ENCODE measurements at places on chromosomes 1 and 21.

- DNase-seq = no peak
Measured at GRCh38 chr1:227775841-227776240, 39.6 kb upstream of the PRSS38 start.

DNA sequence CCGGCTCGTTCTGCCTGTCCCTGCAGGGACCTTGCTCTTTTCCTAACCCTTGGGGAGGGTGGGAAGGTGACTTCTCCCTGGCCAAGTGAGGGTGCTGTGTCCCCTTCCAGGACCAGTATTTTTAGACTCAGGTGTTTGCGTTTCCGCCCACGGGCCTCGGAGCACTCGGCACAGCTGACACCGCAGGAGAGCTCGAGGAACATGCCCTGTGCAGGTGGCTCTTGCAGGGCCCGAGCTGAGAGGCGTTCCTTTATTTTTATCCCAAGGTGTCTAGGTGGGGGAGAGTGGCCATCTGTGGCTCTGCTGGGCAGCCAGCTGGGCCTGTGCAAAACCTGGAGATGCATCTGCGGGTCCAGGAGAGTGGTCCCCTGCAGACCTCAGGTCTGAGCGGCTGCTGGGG, 16.0 kb downstream of the PLCH2 start:
- DNase-seq = no peak

DNA sequence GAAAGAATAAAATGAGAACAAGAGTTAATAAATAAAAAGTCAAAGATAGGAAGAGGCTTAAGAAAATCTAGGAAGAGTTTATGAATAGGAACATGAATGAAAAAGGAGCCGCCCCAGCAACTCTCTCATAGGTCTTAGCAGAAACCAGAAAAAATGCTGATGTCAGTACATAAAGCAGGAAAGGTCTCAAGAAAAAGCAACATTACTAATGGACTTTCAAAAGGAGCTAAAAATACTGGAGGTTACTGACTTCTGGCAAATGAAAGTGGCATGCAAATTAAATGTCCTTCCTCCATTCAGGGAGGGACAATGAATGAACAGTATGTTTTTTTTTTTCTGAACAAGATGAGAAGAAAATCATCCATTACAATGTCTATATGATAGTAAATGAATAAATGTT, 387.6 kb downstream of the BRINP2 start:
- no peak for DNase-seq

DNA sequence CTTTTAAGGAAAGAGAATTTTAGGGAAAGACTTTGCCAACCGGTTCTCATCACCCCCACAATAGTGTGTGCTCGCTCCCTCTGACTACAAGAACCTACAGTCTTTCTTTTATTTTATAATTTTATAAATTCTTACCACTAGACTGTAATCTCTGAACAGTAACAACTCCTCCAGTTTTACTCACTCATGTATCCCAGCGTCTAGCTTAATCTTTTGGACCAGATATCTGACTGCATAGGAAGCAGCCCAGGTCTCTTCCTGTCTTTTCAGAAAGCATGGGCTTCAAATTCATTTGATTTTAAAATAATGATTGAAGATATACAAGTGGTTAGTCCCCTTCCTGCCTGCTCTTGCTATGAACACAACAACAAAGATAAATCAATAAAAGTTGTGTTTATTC, 19.0 kb upstream of the DUSP10 start:
- DNase-seq = no peak

GRCh38 chr1:234579967-234580366, 30.0 kb downstream of the IRF2BP2 start:
- DNase-seq = no peak

DNA sequence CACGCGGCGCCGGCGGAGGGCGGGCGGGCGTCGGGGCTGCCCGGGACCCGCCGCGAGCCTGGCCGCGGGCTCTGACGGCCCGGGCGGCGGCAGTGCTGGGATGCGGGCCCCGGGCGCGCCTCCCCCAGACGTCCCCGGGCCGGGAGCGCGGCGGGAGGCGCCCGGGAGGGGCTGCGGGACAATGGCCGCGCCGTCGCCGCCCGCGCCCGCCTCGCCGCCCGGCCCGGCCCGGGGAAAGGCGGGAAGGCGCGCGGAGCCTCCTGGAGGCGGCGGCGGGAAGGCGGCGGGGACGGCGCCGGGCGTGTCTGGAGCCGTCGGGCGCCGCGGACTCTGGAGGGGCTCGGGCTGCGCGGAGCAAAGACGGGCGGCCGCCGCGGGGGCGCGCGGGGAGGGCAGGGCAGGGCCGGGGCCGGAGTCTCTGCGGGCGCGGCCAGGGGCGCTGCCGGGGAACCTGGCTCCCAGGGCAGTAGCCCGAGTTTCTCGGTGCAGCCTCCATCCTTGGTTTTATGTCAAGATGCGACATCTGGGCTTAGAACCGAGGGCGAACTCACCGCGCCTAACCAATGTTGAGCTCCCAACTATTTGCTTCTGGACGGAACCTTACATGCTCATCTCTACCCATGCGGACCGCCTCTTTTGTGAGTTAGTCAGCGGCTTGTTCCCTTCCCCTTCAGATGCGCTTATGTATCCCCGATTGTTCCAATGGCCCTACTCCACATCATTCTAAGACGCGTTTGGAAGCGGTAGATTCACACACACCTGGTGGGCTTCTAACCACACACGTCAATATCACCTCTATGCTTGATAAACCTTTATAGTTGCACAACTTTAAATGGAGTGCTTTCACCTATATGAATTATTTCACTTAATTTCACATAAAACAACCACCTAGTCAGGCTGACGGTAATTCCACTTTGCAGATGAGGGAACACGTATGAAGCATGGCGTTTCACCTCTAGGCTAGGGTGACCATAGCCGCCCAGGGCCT, 651 bp downstream of the ZBTB8A start:
- no peak for DNase-seq

- no peak for DNase-seq
Measured at GRCh38 chr1:201259476-201260235, 23.6 kb upstream of the PKP1 start.

GRCh38 chr1:147541672-147542568, 619 bp downstream of the BCL9 start:
- DNase-seq = no peak

- no peak for DNase-seq
Measured at GRCh38 chr1:153612755-153613331, at the start of gene S100A16. Gene S100A16 (minus strand): TSS chr1:153613137. CDS start chr1:153608151, 4,986 bp downstream.

DNA sequence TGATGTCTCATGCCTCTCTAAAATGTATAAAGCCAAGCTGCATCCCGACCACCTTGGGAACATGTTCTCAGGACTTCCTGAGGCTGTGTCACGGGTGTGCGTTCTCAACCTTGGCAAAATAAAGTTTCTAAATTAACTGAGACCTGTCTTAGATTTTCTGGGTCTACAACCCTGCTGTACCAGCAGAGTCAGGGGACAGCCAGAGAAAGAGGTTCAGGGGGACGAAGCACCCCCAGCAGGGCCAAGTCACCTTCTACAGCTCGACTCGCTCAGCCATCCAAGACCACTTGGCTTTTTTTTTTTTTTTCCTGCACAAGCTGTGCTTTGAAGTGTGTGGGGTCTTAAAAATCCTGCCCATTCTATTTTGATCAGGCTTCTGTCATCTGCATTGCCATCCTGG, 28.5 kb upstream of the PDE9A start:
- no peak for DNase-seq

DNA sequence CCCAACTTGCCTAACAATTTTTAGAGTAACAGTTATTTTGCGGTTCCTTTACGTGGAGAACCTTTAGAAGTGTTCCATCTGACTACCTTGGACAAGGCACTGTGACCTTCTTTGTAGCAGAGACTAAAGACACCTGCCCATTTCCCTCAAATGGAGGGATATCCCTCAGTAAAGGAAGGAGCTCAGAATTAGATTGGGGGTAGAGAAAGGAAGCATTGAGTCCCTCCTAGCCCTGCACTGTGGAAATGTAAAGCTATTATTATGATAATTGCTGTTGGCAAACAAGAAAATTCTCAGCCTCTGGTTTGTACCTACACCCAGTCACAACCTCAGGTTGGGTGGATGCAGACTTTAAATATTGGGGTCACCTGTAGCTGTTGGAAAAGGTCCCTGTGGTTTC, 72.6 kb upstream of the MACF1 start:
- no peak for DNase-seq

GRCh38 chr1:119440721-119441307, 25.9 kb downstream of the HSD3B2 start:
- DNase-seq = no peak

- no peak for DNase-seq
Measured at GRCh38 chr1:36882536-36883285, 151.6 kb downstream of the GRIK3 start.

- no peak for DNase-seq
Measured at GRCh38 chr21:37550157-37550556, 183.6 kb downstream of the DYRK1A start.

GRCh38 chr1:235980976-235981375, 83.9 kb downstream of the NID1 start:
- no peak for DNase-seq

DNA sequence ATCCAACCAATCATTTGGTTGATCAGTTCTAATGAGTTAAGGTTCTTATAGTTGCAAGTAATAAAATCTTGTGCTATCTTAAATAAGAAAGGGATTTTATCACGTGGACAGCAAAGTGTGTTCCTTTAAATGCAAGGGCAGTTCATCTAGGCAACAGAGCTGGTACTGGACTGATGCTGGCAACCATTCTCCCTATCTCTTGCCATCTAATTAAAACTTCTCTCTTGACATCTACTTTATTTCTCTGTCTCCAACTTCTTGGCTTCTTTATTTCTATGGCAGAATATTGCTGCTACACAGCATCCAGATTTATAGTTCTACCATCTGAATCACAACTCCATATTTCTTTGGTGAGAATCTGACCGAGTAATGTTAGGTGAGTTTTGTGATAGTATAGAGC, 115.2 kb upstream of the CACYBP start:
- no peak for DNase-seq

GRCh38 chr1:160659566-160659965, 12.7 kb upstream of the SLAMF1 start:
- no peak for DNase-seq

DNA sequence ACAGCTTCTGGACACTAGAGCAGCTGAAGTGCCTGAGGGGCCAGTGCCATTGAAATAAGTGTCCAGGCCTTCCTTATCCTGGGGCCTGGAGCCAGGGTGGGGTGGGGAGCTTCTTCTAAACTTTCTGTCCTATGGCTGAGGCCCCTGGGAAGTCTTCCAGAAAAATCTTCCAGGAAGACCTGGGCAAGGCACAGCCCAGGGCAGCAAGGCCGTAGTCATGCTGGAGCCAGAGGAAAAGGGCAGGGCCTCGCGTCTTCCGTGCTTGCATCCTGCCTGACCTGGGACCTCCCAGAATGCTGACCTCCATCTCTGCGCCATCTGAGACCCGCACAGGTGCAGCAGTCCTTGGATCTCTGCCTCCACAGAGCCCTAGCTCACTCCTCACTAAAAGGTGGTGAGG, 96.7 kb upstream of the SLC44A3 start:
- no peak for DNase-seq

- DNase-seq = no peak
Measured at GRCh38 chr21:35850029-35850428, 210.3 kb downstream of the SETD4 start.

DNA sequence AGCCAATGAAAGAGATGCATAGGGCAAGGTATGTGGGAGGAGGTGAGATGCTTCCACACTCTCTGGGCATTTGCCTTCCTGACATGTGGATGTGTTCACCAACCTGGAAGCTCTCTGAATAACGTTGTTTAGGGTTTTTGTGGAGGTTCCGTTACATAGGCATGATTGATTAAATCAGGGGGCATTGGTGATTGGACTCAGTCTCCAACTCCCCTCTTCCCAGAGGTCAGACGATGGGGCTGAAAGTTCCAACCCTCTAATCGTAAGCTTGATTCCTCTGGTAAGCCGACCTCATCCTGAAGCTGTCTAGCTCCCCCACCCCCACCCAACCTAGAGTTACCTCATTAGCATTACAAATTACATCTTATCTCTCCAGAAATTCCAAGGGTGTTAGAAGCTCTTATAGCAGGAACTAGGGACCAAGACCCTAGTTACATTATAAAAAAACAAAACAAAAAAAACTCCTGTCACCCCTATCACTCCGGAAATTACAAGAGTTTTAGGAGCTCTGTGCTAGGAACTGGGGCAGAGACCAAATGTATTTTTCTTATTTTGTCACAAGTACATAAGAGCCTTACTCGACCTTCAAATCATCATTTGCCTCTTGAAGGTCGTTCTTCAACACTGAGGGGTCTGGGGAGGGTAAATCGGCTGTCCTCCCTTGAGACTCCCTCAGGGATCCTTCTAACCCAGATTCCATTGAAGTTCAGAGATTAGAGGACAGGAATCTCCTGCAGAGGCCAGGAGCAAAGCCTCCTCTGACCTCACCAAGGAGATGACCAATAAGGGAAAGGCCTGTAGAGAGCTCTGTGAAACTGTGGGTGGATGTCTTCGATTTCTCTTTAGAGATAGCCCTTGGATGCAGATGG, 58.2 kb downstream of the DNTTIP2 start:
- no peak for DNase-seq

DNA sequence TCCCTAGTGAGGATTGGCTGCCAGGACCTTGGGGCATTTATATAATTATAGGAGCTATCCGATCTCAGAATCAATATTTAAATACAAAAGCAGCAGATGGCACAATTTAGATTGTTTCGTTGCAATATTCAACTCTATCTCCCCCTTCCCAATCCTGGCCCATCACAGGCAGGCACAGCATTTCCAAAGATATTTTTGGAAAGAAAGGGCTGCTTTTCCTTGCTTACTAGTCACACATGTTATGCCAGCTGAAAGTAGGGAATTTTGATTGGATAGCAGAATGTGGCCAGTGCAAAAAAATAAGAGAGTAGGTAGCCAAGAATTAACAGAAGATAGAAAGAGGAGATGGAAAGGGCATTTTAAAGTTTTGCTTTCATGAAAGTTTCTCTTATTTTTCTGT, 37.9 kb downstream of the IL12RB2 start:
- no peak for DNase-seq

- peak; percentile 58 for DNase-seq
Measured at GRCh38 chr1:202998836-202999750, 8.1 kb upstream of the TMEM183A start.

DNA sequence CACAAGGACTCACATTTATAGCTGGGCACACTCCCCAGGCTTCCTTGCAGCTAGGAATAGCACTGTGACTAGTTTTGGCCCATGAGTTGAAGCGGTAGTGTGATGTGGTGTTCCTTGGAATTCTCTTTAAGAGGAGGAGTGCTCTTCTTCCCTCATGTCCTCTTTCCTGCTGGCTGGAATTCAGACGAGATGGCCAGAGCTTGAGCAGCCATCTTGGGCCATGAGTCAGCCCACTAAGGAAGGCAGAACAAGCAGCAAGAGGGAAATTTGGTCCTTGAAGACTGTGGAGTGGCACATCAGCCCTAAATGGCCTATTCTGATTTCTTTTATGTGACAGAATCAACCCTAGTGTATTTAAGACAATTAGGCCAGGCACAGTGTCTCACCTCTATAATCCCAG, 20.0 kb downstream of the HTR6 start:
- no peak for DNase-seq

GRCh38 chr1:181396171-181396670, 87.1 kb upstream of the CACNA1E start:
- peak; percentile 22 for DNase-seq

- peak; percentile 14 for DNase-seq
Measured at GRCh38 chr1:64898107-64898861, 68.1 kb downstream of the JAK1 start.
